ENCODE measurements at places on chromosomes 7 and 10.

DNA sequence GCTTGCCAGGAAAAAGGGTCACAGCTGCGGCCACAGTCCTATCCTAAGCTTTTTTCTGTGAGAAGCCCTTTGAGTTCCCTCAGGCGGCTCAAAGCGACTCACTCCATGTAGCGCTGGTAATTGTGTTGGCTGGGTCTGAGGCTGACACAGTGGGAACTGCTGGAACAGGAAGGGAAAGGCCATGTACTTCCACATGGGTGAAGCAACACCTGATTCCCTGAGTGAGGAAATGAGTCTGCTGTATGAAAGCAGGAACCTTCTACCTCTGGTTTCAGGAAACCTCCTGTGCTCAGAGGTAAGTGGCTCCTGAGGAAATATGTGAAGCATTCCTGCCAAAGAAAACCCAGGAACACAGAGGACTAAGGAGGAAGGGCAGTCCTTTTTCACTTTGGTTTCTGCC, 734.6 kb upstream of the SORCS1 start:
- no peak for DNase-seq

GRCh38 chr7:127380479-127380878, 12.0 kb downstream of the ZNF800 start:
- no peak for DNase-seq

DNA sequence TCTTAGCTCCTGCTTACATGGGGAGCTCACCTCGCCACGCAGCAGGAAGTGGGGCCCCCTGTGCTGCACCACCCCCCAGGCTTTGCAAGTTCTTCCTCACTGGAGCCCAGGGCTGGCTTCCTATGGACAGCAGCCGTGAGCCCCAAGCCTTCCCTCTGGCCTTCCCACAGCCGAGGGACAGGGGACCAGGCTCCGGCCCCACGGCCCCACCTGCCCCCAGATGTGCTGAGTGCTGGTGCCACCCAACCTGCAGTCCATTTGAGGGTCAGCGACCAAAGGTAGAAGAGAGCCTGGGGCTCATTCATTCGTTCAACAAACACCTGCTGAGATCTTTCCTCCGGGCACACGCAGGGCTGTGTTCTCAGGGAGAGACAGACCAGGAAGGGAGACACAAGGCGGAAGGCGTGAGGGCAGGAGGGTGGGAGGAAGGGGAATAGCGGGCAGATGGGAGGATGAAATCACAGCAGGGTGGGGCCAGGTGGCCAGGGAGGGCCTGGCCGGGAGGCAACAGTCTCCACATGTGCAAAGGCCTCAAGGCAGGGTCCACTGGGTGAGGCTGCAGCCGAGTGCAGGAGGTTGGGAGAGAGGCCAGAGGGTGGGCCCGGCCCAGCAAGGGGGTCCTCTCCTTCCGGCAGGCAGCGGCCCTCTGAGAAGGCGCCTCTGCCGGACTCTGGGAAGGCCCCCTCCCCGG, 100.1 kb downstream of the FOXL3 start:
- DNase-seq, result no peak

DNA sequence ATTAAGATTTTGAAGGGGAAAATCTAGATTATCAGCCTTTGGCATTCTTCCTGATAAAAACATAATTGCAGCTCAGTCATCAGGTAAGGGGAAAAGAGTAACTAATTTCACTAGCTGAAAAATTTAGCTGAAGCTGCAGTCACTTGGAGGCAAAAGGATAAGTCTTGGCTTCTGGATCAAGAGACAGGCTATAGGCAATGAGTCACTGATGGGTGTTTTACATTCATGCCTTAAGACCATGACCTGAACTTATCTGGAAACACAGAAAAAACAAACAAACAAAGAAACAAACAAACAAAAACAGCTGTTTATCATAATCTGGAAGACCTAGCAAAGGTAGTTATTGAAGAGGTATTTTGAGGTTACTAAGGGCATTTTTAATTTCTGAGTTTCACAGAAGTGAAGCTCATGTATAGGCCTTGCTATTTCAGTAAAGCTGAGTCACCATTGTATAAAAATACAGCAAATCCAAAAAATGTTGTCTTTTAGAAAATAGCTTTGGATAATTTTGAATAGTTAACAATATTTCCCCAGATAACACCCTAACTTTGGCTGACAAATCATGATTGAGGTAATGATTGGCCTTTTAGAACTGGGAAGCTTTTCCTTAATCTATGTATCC, 40.3 kb downstream of the ZNF22 start:
- DNase-seq, result no peak

DNA sequence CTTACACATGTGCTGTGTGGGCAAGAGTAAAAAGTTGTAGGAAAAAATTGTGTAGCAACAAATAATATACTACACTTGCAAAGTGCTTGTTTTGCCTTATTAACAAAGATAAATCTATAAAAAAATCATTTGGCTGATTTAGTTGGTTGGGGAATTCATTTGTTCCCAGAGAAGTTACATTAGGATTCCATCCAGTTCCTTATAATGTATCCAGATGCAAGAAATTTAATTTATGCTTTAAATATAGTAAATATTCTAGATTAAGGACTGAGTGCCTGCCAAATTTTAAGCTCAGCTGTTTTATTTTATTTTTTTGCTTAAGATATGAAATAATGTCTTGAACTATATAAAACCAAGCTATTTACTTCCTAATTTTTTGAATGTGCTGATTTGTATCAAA, 1169.9 kb downstream of the NXPH1 start:
- DNase-seq, result no peak

DNA sequence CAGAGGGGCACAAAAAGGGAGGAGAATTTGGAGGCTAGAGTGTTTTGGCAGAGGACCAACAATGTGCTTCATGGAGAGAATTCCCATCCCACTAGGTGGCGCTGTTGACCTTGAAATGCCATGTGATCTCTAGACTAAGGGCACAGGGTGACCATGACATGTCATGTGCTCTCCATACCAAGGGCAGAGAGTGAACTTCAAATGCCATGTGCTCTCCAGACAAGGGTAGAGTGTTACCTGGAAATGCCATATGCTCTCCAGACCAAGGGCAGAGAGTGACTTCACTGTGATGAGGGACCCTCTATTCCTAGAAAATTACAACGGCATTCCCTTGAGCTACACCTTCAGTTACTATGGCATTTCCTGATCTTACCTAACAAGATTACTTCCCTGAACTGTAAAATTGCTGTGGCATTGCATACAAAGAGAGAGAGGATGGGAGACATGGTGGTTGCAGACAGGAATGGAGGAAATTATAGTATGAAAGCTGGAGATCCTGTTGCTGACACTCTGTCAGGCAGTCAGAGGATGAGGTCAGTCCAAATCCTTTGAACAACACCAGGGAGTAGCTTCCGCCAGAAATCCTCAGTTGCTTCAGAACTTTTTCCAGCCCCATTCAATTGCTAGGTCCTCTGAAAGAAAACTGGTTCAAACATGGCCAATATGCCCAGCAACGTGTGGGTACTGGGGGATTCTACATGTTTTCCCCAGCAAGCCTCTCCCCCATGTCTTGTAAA, 60.9 kb upstream of the ACSM6 start:
- peak; percentile 41 for DNase-seq

DNA sequence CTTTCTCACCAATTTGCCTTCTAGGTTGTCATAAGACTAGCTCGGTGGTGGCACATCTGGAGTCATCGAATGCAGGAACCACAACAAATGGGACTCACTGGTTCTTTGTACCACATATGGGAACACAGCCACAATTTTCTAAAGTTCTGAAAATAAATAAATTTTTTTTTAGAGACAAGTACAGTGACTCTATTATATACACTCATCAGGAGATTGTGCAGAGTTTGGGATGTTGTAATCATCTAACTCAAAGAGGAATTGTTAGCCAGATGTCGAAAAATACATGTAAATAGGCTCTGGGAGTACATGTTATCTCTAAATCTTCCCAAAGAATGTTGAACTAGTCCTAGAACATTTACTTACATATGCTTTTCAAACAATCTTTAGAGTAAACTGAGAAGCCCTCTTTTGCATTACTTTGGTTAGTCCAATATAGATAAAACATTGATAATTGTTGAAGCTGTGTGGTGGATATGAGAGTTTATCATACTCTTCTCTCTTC, 19.6 kb upstream of the SEPTIN7 start:
- no peak for DNase-seq

- DNase-seq, result no peak
Measured at GRCh38 chr10:102785818-102786217, 42.1 kb downstream of the WBP1L start.

GRCh38 chr7:132145466-132145865, 430.8 kb downstream of the PLXNA4 start:
- DNase-seq, result no peak

DNA sequence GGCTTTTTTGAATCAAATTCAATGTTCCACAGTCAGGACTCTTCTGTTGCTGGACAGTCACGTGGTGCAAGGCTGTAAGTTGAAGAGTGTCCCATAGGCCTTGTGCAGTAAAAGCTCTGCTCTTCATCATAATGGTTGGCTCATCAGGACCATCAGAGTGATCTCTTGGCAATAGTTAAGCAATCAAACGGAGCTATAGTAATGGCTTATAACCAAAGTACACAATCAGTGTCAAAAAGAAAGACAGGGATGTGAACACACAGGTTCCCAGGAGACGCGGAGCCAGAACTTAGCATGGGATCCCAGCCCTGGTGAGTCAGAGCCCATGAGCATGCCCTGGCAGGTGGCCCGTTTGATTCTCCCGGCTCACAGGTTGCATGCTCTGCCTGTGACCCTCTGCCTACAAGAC, 10.8 kb upstream of the GPNMB start:
- no peak for DNase-seq

DNA sequence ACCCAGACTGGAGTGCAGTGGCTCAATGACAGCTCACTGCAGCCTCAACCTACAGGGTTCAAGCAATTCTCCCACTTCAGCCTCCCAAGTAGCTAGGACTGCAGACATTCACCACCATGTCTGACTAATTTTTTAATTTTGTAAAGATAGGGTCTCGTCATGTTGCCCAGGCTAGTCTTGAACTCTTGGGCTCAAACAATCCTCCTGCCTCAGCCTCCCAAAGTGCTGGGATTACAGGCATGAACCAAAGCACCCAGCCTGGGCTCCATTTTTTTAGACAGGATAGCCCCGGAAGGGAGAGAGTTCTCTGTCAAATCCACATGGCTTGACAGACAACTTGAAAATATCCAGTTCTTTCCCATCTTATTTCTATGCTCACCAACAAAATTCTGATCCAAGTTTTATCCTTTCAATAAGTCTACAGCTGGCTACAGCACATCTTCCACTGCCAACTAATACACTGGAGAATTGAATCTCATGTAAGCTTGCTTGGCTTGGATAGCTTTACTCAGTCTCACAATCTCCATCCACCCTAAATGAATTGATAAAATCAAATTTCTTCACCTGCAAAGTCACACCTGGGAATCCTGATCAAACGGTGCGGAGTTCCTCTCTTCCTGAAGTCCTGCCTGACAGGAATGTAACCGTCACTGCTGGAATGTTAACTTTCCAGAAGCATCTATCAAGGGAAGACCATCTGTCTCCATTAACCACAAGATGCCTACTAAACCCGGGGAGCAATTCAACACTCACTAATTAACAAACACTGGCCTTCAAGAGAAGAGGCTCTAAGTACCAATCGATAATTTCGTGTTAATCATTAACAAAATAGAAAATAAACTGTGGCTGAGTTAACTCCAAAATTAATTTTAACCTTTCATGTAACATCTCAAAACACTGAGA, 239.7 kb upstream of the MKLN1 start:
- DNase-seq, result no peak

GRCh38 chr7:213324-213993, 21.1 kb downstream of the FAM20C start:
- no peak for DNase-seq

DNA sequence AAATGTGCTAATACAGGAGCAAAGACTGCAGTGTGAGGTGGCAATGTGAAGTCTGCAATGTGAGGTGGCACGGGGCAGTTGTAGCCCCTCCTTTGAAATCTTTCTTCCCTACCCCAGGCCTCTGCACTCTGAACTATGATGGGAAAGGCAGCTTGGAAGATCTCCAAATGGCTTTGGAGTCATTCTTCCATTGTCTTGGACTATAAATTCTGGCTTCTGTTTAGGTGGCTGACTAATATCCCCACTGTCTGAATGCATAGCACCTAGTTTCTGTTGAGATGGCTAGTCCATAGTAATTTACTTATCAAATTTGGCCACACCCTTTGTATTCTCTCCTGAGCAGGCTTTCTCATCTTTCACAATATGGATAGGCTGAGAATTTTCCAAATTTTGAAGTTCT, 175.0 kb downstream of the CFTR start:
- no peak for DNase-seq

DNA sequence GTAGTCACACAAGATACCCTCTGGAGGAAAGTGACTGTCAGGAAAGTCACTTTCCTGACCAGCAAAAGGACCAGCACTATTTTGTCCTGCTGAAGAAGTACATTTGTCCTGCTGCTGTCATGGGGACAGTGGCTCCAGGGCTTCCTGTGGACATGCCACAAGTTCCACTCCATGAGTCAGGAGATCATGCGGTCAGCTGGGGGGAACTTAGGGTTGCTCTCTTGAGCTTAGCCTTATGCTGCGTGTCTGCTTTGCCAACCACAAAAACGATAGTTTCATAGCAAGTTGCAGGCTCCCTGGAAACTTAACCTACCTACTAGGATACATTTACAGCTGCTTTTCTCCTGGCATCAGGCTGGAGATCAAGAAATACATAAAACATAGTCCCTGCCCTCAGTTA, 19.8 kb upstream of the ALOX5 start:
- DNase-seq, result no peak

DNA sequence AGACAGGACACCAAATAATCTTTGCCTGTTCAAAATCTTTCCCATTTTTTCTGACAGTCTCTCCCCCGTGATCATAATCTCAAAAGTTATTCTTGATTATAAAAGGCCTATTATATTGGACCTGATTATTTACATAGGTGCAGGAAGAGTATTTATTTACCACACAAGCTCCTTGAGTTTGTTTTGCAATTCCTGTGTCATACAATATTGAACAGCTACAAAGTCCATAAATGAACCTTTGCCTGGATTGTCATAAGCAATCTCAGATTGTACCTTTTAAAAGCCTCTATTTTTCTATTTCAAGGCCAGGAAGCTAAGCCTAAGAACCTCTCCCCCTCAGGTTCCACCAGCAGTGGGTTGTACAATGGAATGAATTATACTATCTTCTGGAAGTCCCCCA, 183.9 kb upstream of the MEOX2 start:
- DNase-seq, result no peak

- no peak for DNase-seq
Measured at GRCh38 chr10:116785867-116786266, 43.5 kb upstream of the HSPA12A start.

- DNase-seq, result no peak
Measured at GRCh38 chr7:139431010-139431409, 52.5 kb downstream of the KLRG2 start.
